ENCODE measurements at places on chromosomes 2 and 18. TPM values are rescaled to one million over a fixed set of nuclear protein-coding genes. Genes with fewer than 3 reads are reported as not detected.

The CERKL gene
- total RNA-seq = not detected

DNA sequence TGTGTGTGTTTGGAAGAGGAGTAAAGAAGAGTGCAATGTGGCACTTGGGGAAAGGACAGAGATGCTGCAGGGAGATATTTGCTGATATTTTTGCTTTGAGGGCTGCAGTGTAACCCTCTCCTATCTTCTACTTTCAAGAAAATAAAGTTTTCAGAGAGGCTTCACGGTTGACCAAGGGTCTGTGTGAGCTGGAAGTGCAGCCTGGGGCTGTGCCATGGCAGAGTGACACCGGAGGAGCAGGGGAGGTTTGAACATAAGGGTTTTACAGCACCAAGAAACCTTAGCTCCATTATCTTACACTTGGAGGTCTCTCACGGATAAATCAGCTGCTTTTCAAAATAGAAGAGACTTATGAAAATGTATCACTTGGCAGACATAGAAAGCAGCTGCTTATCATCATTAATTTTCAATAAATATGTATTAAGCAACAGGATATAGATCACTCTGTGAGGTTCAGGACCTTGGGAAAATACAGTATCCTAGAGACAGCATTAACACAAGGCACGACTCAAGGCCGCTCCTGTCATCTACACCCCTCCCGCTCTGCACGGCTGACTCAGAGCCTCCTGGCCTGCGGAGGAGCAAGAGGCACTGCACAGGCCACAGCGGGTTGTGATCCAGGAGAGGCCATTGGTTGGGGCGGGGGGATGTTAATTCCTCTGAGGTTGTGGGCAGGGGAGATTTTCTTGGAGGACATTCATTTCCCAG lies 127.8 kb downstream of the COPS8 start:
- H3K27ac ChIP-seq = no peak overlapping the region
- no peaks in the 10 kb centered on the region for H3K27me3 ChIP-seq
- no peak overlapping the region for H3K4me3 ChIP-seq

- peaks cover 21% of the 10 kb centered on the region for H3K4me1 ChIP-seq
- peak overlapping the region; percentile 67 for H3K27ac ChIP-seq
- peak; percentile 91 for DNase-seq
- no peaks in the 10 kb centered on the region for H3K36me3 ChIP-seq
- no peak overlapping the region for H3K4me3 ChIP-seq
Measured at GRCh38 chr2:237662671-237663093, 35.3 kb downstream of the LRRFIP1 start.

- no peak for DNase-seq
- no peak overlapping the region for H3K4me3 ChIP-seq
- H3K27me3 ChIP-seq = no peaks in the 10 kb centered on the region
Measured at GRCh38 chr2:37733251-37733650, 61.8 kb upstream of the CDC42EP3 start.

- H3K4me1 ChIP-seq = no peaks in the 10 kb centered on the region
- no peak overlapping the region for H3K4me3 ChIP-seq
- H3K27ac ChIP-seq = no peak overlapping the region
- no peaks in the 10 kb centered on the region for H3K27me3 ChIP-seq
- DNase-seq = no peak
- no peaks in the 10 kb centered on the region for H3K36me3 ChIP-seq
Measured at GRCh38 chr2:16168506-16169264, 228.3 kb downstream of the MYCN start.

GRCh38 chr2:174704061-174704460 lies 60.2 kb downstream of the CHRNA1 start:
- H3K27ac ChIP-seq = no peak overlapping the region
- no peak for DNase-seq
- no peak overlapping the region for H3K4me3 ChIP-seq

- no peaks in the 10 kb centered on the region for H3K27me3 ChIP-seq
- H3K36me3 ChIP-seq = no peaks in the 10 kb centered on the region
- no peak overlapping the region for H3K27ac ChIP-seq
- no peak overlapping the region for H3K4me3 ChIP-seq
- H3K4me1 ChIP-seq = no peaks in the 10 kb centered on the region
Measured at GRCh38 chr18:52992041-52992440, 652.0 kb downstream of the DCC start.

- H3K4me1 ChIP-seq = no peaks in the 10 kb centered on the region
- no peak overlapping the region for H3K4me3 ChIP-seq
- H3K36me3 ChIP-seq = no peaks in the 10 kb centered on the region
- DNase-seq = no peak
- H3K27me3 ChIP-seq = no peaks in the 10 kb centered on the region
Measured at GRCh38 chr18:60389314-60389713, 16.7 kb upstream of the MC4R start.

- H3K4me1 ChIP-seq = no peaks in the 10 kb centered on the region
- H3K4me3 ChIP-seq = no peak overlapping the region
- no peak for DNase-seq
- H3K36me3 ChIP-seq = no peaks in the 10 kb centered on the region
Measured at GRCh38 chr18:49503931-49504330, 16.9 kb upstream of the C18orf32 start.

The TUBA3D gene
- total RNA-seq = not detected

The TCF23 gene
- total RNA-seq = not detected

DNA sequence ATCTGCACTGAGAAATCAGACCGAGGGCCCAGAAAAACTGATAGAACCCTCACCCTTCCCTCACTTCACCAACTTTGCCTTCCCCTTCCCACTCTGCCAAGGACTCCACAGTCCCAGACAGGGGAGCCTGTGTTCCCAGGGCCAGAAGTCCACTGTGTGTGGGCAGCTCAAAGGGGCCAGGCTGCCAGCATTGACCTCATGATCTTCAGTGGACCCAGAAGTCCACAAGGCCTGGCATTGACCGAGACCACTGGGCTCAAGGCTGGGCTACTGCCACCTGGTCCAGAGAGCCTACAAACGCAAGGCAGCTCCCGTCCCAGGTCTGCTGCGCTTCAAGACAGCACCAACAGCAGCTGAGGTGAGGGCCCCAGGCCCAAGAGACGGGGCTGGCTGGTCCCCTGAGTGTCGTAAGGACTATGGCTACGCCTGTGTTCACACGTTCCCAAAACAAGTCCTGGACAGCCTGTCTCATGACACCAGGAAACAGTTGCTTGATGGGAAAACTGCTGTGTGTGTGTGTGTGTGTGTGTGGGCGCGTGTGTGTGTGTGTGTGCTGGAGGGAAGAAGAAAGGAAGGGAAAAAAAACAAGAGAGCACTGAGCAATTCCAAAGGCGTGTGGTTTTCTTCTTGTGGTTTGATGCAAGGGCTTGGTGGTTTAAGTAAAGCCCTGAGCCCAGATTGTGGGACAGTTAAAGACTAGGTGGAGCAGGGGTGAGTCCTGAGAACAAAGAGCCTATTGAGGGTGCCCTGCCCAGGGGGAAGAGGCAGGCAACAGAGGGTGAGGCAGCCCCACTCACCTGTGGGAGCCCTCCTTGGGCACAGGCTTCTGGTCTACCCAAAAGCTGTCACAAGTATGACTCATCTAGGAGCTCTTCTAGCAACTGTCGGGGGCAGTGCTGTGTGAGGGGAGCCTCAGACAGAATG lies 46.6 kb upstream of the ZBTB7C start:
- H3K4me3 ChIP-seq = no peak overlapping the region
- peaks cover 43% of the 10 kb centered on the region for H3K4me1 ChIP-seq
- no peaks in the 10 kb centered on the region for H3K27me3 ChIP-seq
- no peak overlapping the region for H3K27ac ChIP-seq
- DNase-seq = no peak
- H3K36me3 ChIP-seq = no peaks in the 10 kb centered on the region

GRCh38 chr18:59802031-59802430 lies 97.8 kb upstream of the PMAIP1 start:
- no peak for DNase-seq
- no peak overlapping the region for H3K4me3 ChIP-seq
- no peaks in the 10 kb centered on the region for H3K4me1 ChIP-seq
- no peaks in the 10 kb centered on the region for H3K36me3 ChIP-seq
- H3K27me3 ChIP-seq = no peaks in the 10 kb centered on the region

The KCNG2 gene
- 1.5 TPM for total RNA-seq

The SERPINB5 gene
- 0.41 TPM for total RNA-seq

GRCh38 chr2:58268685-58269084 lies 27.6 kb upstream of the FANCL start:
- no peaks in the 10 kb centered on the region for H3K27me3 ChIP-seq
- no peaks in the 10 kb centered on the region for H3K4me1 ChIP-seq
- no peak overlapping the region for H3K27ac ChIP-seq
- H3K36me3 ChIP-seq = no peaks in the 10 kb centered on the region
- H3K4me3 ChIP-seq = no peak overlapping the region

The TTR gene
- total RNA-seq = not detected

DNA sequence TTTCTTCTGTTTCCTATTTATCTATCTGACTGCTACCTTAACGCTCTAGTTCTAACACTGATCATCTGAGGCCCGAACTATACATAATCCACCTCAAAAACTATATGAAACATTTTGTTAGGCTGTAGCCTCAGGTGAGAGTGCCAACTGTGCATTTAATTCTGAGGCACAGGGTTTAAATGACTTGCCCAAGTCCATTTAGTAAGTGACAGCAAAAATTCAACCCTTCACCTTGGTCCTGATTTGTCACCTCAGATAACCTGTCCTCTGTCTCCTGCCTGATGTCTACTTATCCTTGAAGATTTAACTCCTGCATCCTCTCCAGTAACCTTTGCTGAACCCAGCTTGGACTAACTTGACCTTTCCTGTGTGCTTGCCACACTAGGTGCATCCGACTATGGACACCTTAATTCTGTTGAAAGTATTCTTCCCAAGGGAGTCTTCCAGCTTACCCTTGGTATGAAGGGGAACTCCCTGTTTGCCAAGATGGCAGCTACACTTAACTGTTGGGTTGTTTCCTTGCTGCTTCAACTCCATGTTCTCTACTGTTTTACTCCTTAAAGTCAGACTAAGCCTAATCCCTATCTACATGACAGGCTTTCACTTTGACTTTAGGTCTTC lies 23.5 kb downstream of the CD302 start:
- H3K4me1 ChIP-seq = no peaks in the 10 kb centered on the region
- DNase-seq = no peak
- H3K4me3 ChIP-seq = no peak overlapping the region
- no peaks in the 10 kb centered on the region for H3K27me3 ChIP-seq
- H3K36me3 ChIP-seq = no peaks in the 10 kb centered on the region

The GAL3ST2 gene
- total RNA-seq = 2.2 TPM

- no peaks in the 10 kb centered on the region for H3K27me3 ChIP-seq
- peaks cover 13% of the 10 kb centered on the region for H3K4me1 ChIP-seq
- DNase-seq = no peak
- H3K4me3 ChIP-seq = no peak overlapping the region
Measured at GRCh38 chr18:45449418-45450227, 165.7 kb upstream of the SLC14A2 start.

GRCh38 chr18:23114171-23114881 lies 21.0 kb upstream of the CABLES1 start:
- no peaks in the 10 kb centered on the region for H3K36me3 ChIP-seq
- H3K27ac ChIP-seq = peak overlapping the region; percentile 44
- no peak for DNase-seq
- H3K4me3 ChIP-seq = no peak overlapping the region

DNA sequence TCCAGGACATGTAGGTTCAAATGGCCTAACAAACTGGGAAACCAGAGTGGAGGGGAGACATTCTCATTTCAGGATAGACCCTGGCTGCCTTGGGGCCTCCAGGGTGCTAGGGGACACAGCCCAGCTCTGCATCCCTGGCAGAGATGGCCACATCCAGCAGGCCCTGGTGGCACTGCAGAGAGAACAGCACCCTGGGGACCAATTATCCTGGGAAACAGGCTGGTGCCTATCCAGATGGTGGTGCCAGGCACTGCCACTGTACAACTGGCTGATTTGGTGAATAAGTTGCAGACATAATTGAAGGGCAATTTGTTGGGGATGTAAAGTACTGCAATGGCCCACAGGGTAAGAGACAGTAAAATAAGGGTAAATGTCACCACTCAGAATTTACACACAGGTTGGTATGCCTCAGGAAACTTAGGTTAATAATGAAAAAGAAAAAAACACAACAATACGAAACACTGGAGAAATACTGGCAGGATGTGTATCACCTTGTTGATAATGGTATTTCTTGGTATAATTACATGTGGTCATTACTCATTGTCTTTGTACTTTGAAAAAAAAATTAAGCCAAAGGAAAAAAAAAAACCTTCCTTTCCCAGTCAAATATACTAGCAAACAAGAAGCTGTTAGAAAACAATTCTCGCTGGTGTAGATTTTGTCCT lies 12.8 kb upstream of the SFTPB start:
- no peak for DNase-seq
- H3K4me1 ChIP-seq = peaks cover 10% of the 10 kb centered on the region
- no peaks in the 10 kb centered on the region for H3K27me3 ChIP-seq
- no peak overlapping the region for H3K4me3 ChIP-seq
- H3K27ac ChIP-seq = no peak overlapping the region

GRCh38 chr2:241033994-241034393 lies 35.6 kb downstream of the SNED1 start:
- no peak for DNase-seq
- no peaks in the 10 kb centered on the region for H3K27me3 ChIP-seq
- H3K27ac ChIP-seq = no peak overlapping the region
- H3K36me3 ChIP-seq = peaks cover 56% of the 10 kb centered on the region

The LYPD1 gene
- total RNA-seq = 0.28 TPM

GRCh38 chr2:229521576-229521975 lies 192.8 kb downstream of the DNER start:
- no peak for DNase-seq
- peaks cover 26% of the 10 kb centered on the region for H3K4me1 ChIP-seq
- no peak overlapping the region for H3K27ac ChIP-seq
- H3K36me3 ChIP-seq = no peaks in the 10 kb centered on the region
- no peak overlapping the region for H3K4me3 ChIP-seq

- H3K4me1 ChIP-seq = no peaks in the 10 kb centered on the region
- no peak for DNase-seq
- H3K36me3 ChIP-seq = no peaks in the 10 kb centered on the region
- no peaks in the 10 kb centered on the region for H3K27me3 ChIP-seq
- no peak overlapping the region for H3K4me3 ChIP-seq
Measured at GRCh38 chr18:8932866-8933265, 169.6 kb upstream of the NDUFV2 start.

The ANKRD44 gene
- total RNA-seq = 93.4 TPM

- H3K4me3 ChIP-seq = peak within 1 kb of the TSS; percentile 75
- H3K36me3 ChIP-seq = no peaks in the 10 kb centered on the region
- no peaks in the 10 kb centered on the region for H3K27me3 ChIP-seq
- H3K4me1 ChIP-seq = no peaks in the 10 kb centered on the region
- no peak within 1 kb of the TSS for H3K27ac ChIP-seq
- DNase-seq = no peak
Measured at GRCh38 chr2:102619414-102620319, at the start of gene SLC9A2. TSS of gene SLC9A2 (plus strand) at chr2:102619553. CDS start at chr2:102619849, 296 bp downstream.

DNA sequence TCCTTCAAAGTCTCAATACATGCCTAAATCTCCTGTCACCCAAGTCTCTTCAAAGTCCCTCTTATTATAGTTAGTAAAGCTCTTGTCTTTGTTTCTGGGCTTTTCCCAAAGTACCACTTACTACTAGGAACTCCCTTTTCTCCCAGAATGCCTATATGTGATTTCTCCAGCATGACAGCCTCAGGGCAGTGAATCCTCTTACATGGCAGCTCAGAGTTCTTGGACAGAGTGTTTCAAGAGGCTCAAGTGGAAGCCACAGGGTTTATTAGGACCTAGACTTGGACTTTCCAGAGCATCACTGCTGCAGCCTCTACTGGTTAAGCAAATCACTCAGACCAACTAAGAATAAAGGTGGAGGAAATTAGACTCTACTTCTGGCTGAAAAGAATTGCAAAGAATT lies 98.9 kb downstream of the CSRNP3 start:
- no peak overlapping the region for H3K4me3 ChIP-seq
- DNase-seq = no peak
- no peaks in the 10 kb centered on the region for H3K4me1 ChIP-seq
- H3K27ac ChIP-seq = no peak overlapping the region

GRCh38 chr2:144507441-144508171 lies 12.3 kb downstream of the ZEB2 start:
- DNase-seq = no peak
- H3K4me3 ChIP-seq = peak overlapping the region; percentile 43
- H3K27ac ChIP-seq = peak overlapping the region; percentile 99
- H3K36me3 ChIP-seq = no peaks in the 10 kb centered on the region

The SCN7A gene
- 3.0 TPM for total RNA-seq

Data from thoracic aorta (tissue), 2 donors.